ENCODE measurements at places on chromosomes 4 and X. TPM values are rescaled to one million over a fixed set of nuclear protein-coding genes. Genes with fewer than 3 reads are reported as not detected.

Gene GLRA2
- total RNA-seq, result not detected

Gene ANK2
- 0.68 TPM for total RNA-seq

Gene PPEF2
- not detected for total RNA-seq

Gene TCP11X2
- not detected for total RNA-seq

Gene MAGEB10
- not detected for total RNA-seq

Gene STOX2
- 2.3 TPM for total RNA-seq

Gene WNK3
- total RNA-seq, result 0.11 TPM

Gene CLCN4
- total RNA-seq, result 5.1 TPM

Gene ATOH1
- not detected for total RNA-seq

Gene SCML2
- total RNA-seq, result 9.8 TPM

Gene CYTL1
- total RNA-seq, result not detected

Gene MAP3K15
- total RNA-seq, result 1.7 TPM

Gene CD99L2
- total RNA-seq, result 60.8 TPM

Gene UNC5C
- total RNA-seq, result not detected

Gene GYPB
- total RNA-seq, result not detected

Gene SNCA
- 0.07 TPM for total RNA-seq

Gene RAB33A
- 0.13 TPM for total RNA-seq

Gene GAGE12F
- not detected for total RNA-seq

Gene NALF2
- 6.1 TPM for total RNA-seq

Gene SSX2B
- total RNA-seq, result not detected
